Substantia nigra (tissue), 51 donors: ENCODE measurements at places on chromosomes 2 and 18.
A peak's percentile ranks its signal among the peaks of the same experiment; 100 is the strongest.

DNA sequence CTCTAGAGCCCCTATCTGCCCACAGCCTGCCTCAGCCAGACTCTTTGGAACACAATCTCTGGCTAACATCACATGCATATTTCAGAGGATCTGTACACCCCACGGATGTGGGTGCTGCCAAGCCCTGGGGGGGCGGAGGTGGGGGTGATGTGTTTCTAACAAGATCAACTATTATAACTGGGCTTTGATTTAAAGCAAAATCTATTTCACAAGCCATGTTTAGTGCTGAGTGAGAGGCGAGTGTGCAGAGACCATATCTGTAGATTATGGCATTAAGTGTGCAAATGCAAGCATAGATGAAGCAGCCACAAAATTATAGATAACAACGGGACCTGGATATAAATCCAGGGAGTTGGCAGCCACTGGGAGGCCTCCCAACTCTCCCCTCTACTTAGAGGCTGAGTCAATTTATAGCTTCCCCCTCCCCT lies 135.8 kb upstream of the SMAD2 start:
- no peak for DNase-seq

DNA sequence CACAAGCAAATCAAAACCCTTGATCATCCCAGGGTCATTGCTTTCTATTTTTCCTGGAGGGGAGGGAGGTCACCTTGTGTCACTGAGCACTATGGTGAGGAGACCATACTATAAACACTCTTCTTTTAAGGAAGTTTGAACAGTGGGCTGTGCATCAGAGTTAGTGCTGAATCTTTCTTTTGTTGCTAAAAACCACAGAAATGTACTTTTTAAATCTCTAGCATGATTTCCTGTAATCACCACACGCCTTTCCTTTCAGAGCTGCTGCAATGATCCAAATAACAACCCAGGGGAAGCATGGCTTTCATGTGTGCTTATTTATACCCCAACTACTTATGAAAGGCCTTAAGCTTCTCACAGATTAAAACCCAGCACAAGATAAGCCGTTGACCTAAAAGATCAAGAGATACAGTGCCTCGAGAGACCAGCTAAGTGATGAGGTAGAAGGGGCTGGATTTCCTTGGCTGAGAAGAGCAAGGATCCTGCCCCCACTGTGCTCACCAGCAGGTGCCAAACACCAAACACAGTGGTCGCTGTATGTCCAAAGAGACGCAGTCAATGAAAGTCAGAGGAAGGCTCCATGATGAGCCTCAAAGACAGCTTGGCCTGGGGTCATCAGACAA lies 34.7 kb downstream of the TRABD2A start:
- DNase-seq = no peak

DNA sequence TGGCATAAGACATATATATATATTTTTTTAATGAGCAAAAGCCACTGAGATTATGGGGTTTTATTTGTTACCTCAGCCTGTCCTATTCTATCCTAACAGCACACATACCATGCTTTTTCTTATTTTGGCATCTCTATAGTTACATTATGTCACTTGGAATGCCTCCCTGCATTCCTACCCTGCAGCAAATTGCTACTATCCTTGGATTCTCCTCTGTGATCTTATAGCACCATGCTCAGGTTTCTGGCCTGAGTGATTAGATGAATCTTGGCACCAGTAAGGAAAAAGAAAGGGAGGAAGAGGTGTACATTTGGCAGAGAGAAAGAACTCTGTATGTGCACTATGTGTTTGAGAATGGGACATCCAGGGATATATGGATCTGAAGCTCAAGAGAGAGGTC lies 86.3 kb upstream of the PELI1 start:
- no peak for DNase-seq

GRCh38 chr2:54092940-54093339 lies 22.5 kb upstream of the ACYP2 start:
- DNase-seq = no peak

GRCh38 chr18:54279477-54280219 lies 10.3 kb downstream of the POLI start:
- no peak for DNase-seq

DNA sequence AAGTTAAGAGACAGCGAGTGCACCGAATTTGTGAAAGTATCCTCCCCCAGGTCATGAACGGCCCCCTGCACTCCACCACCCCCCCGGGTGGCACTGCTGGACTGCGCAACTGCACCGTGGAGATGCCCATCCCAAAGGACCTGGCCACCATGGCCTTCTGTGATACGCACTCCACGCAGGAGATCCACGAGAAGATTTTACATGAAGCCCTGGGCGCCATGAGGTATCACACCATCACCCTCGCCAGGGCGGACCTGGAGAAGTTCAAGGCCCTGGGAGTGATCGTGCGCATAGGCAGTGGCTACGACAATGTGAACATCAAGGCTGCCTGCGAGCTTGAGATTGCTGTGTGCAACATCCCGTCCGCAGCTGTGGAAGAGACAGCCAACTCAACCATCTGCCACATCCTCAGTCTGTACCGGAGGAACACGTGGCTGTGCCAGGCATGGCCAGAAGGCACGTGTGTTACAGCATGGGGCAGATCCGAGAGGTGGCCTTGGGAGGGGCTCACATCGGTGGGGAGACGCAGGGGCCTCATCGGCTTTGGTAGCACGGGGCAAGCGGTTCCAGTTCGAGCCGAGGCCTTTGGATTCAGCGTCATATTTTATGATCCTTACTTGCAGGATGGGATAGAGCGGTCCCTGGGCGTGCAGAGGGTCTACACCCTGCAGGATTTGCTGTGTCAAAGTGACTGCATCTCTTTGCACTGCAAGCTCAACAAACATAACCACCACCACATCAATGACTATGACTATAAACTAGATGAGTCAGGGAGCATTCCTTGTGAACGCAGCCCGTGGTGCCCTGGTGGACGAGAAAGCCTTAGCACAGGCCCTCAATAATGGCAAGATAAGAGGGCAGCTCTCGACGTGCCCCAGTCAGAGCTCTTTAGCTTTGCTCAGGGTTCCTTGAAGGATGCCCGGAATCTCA lies 290.8 kb upstream of the MC4R start:
- DNase-seq = no peak

- no peak for DNase-seq
Observed at GRCh38 chr18:10262566-10262965, 191.9 kb upstream of the APCDD1 start.

GRCh38 chr2:59560769-59561168 lies 992.7 kb downstream of the BCL11A start:
- DNase-seq = no peak

- no peak for DNase-seq
Observed at GRCh38 chr2:221657806-221658205, 85.7 kb upstream of the EPHA4 start.

DNA sequence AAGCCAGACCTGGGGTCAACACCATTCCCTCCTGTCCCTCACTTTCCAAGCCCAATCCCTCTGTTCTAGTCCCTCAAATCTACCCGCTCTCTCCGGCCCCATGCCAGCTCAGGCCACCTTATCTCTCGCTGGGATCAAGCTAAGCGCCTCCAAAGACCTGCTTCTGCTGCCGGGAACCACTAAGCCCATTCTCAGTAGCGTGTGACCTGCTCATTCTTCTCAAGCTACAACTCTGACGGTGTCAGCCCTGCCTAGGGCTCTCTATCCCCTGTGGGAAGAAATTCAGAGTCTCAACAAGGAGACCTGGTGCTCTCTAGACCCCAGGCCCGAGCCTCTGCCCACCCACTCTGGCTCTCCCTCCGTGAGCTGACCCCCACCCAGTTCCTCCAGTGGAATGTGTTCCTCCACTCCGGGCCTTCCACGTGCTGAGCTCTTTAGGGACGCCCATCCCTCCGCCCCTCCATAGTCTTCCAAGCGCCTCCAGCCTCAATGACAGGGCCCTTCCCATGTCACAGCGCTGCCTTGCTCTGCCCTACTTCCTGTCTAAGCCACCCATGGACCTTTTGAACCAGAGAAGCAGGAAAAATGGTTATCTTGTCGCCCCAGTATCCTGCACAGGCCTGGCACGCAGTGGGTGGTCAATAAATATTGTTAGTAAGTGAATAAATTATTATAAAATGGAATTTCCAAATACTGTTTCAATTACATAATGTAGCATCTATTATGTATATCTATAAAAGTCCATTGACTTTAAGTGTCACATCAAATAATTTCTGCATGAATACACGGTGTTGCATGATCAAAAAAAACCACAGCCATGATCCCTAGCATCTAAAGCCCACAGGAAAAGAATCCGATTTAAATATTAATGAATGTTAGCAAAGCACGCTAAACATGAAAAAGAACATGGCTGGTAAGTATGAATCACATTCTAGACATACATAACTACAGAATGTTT lies 127.6 kb downstream of the ZNF516 start:
- no peak for DNase-seq

- DNase-seq = no peak
Observed at GRCh38 chr2:165499131-165499530, 29.6 kb downstream of the CSRNP3 start.

GRCh38 chr2:96773922-96774321 lies 13.2 kb downstream of the CNNM4 start:
- no peak for DNase-seq

GRCh38 chr2:134771313-134771801 lies 52.6 kb upstream of the TMEM163 start:
- DNase-seq = no peak

- peak; percentile 54 for DNase-seq
Observed at GRCh38 chr2:229714080-229714735, at the start of gene DNER. Gene DNER (minus strand): TSS chr2:229714555. CDS start chr2:229714423, 132 bp downstream.

GRCh38 chr2:60486551-60486950 lies 66.9 kb downstream of the BCL11A start:
- DNase-seq = no peak

DNA sequence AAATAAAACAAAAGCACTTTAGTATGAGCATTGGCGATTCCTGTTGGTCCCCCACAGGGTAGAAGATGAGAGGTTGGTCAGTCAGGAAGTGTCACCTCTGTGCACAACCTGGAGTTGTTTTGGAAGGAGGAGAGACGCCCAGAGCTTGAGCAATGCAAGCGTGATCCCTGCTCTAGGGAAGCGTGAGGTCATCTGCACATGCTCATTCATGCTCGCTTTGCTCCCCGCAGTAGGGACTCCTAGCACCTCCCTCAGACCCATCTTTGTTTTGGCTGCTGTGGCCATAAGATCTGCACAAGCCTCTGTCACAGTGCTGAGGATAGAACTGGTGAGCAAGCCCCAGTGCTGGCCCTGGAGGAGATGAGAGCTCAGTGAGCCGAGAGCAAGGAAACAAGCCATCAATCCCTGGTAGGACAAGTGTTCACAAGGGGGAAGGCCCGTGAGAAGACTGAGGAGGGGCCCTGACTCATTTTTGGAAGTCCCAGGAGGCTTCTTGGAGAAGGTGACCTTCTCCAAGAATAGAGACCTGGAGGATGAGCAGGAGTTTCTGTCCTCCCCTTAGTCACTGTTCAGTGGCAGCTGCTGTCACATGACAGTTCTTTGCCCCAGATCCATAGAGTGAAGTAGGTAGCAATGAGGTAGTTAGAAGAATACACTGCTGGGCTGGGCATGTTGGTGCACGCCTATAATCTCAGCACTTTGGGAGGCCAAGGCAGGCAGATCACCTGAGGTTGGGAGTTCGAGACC lies 13.3 kb upstream of the ATP8B1 start:
- DNase-seq = no peak

DNA sequence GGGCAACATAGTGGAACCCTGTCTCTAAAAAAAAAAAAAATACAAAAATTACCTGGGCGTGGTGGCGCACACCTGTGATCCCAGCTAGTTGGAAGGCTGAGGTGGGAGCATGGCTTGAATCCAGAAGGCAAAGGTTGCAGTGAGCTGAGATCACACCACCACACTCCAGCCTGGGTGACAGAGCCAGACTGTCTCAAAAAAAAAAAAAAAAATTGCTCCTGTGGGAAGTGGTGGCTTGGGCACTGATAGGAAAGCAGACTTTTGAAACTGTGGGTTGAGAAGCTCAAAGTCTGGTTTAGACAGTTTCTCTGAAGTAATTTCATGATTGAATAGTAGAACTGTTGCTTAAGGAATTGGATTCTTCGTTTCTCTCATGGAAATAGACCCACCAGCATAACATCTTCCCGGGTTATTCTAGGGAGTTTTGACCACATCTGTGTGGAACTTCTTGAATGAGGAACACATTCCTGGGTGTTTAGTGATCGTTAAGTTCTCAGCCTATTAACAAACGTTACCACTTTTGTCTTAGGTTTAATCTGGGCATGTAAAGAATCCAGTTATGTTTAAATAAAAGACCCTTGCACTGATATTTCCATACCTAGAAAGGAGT lies 33.5 kb downstream of the GRHL1 start:
- DNase-seq = no peak

- DNase-seq = no peak
Observed at GRCh38 chr2:44767691-44768090, 173.8 kb upstream of the SIX3 start.

- DNase-seq = peak; percentile 19
Observed at GRCh38 chr2:54672590-54673456, 50.6 kb upstream of the EML6 start.

DNA sequence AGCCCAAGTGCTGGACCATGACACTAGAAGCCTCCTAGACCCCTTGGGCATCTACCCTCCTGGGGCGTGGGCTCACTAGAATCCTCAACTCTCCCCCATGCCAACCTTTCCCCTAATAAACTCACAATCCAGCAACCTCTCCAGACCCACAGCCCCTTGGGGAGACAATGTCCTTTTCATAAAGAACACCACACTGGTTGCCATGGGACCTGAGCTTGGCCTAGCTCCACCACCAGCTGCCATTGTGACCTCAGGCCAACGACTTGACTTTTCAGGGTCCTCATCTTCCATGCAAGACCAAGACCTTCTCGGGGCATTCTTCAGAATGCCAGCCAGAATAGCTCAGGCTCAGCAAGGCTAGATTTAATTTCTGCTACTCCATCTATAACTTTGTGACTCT lies 128.1 kb upstream of the NPAS2 start:
- DNase-seq = no peak

- DNase-seq = no peak
Observed at GRCh38 chr2:228681426-228681825, 499.9 kb upstream of the SPHKAP start.

- DNase-seq = no peak
Observed at GRCh38 chr18:31596081-31596872, 4.6 kb downstream of the TTR start.
